ENCODE measurements at places on chromosomes 4 and X.
A peak's percentile ranks its signal among the peaks of the same experiment; 100 is the strongest.

DNA sequence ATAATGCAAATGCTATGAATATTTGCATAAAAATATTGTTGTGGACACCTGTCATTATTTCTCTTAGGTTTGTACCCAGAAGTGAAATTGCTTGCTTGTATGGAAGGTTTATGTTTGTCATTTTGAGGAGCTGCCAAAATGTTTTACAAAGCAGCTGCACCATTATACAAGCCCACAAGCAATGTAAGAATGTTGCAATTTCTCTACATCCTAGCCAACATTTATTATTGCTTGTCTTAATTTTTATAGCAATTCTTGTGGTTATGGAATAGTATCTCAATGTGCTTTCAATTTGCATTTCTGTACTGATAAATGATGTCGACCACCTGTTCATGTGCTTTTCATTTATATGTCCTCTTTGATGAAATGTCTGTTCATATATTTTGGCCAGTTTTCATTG lies 18.7 kb upstream of the RBMX start:
- H3K27me3 ChIP-seq = no peaks in the 10 kb centered on the region
- DNase-seq = no peak
- H3K36me3 ChIP-seq = no peaks in the 10 kb centered on the region
- H3K27ac ChIP-seq = no peak overlapping the region

- DNase-seq = no peak
- H3K4me3 ChIP-seq = no peak overlapping the region
Measured at GRCh38 chr4:93359586-93359985, 469.0 kb upstream of the ATOH1 start.

DNA sequence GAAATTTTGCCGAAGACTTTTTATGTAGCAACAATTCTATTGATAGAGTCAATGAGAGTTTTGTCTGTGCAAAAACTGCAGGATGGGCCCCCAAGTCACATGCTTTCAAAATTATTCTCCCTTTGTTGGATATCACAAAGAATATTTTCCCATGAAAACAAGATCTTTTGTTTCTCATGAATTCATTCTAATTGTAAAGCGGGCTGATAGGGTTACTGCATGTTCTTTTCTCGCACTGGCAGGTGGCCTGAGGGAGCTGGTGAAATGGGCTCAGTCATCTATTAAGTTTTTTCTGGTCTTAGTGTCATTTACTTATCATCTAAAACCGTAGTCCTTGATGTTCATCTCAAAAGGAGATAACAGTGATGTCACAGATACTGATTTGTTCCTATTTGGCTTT lies 44.2 kb downstream of the MID1IP1 start:
- no peak overlapping the region for H3K27ac ChIP-seq
- no peak overlapping the region for H3K4me3 ChIP-seq
- peaks cover 11% of the 10 kb centered on the region for H3K4me1 ChIP-seq
- no peaks in the 10 kb centered on the region for H3K27me3 ChIP-seq

DNA sequence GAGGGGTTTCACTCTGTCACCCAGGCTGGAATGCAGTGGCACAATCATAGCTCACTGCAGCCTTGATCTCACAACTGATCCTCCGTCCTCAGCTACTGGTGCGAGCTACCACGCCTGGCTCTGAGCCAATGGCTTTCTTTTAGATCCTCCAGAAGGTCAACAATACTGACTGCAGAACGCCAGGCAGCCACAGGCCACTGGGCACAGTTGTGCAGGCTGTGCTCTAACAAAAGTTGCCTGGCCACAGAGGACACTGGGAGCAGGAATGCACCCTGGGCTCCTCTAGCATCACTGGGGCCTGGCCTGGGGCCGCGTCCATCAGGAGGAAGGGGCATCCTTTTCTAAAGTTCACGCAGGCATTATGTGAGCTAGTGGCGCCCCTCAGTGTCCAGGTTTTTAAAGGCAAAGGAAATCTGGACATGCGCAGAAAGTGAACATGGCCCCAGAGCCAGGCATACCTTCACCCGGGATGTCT lies 14.9 kb upstream of the PORCN start:
- H3K4me1 ChIP-seq = no peaks in the 10 kb centered on the region
- peak; percentile 52 for DNase-seq
- no peaks in the 10 kb centered on the region for H3K36me3 ChIP-seq
- H3K27me3 ChIP-seq = no peaks in the 10 kb centered on the region
- H3K4me3 ChIP-seq = no peak overlapping the region

DNA sequence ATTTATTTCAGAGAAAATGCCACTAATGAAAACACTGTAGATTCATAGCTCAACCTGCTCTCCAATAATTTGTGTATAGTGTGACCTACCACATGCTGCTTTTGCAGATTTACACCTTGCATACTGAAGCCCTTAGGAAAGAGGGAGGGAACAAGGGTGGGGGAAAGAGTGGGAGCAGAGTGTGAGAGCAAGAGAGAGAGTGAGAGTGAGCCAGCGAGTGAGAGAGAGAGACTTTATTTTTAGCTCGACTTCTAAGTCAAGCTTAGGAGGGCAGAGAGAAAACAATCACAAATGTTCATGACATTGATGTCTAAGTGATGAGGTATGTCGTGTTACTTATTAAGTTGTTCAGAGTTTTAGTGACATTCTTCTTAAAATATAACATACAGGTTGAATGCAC lies 112.5 kb upstream of the HAND2 start:
- no peaks in the 10 kb centered on the region for H3K4me1 ChIP-seq
- H3K27ac ChIP-seq = no peak overlapping the region
- no peak for DNase-seq
- no peaks in the 10 kb centered on the region for H3K36me3 ChIP-seq

DNA sequence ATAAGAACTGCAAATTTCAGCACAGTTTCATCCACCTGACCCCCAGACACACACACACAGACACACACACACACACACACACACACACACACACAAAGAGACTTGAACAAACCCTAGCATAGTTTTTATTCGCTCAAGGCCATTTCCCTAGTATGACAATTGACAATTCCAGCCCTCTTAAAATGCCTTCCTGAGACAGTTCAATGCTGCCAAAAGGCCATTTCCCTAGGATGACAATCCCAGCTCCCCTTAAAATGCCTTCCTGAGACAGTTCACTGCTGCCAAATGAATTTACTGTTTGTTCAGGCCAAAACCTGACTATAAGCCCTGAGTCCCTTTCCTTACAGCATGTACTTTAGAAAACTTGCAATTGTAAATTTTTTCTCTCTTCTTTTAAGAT lies 259.5 kb upstream of the SLC7A11 start:
- H3K4me1 ChIP-seq = no peaks in the 10 kb centered on the region
- H3K4me3 ChIP-seq = no peak overlapping the region
- no peaks in the 10 kb centered on the region for H3K36me3 ChIP-seq
- no peak overlapping the region for H3K27ac ChIP-seq
- no peak for DNase-seq

- no peaks in the 10 kb centered on the region for H3K4me1 ChIP-seq
- H3K27ac ChIP-seq = no peak overlapping the region
- H3K4me3 ChIP-seq = no peak overlapping the region
- no peaks in the 10 kb centered on the region for H3K27me3 ChIP-seq
- DNase-seq = no peak
- peaks cover 7% of the 10 kb centered on the region for H3K36me3 ChIP-seq
Measured at GRCh38 chr4:109833756-109834155, 6.0 kb downstream of the RRH start.

Data from activated CD4-positive, alpha-beta T cell treated with anti-CD3 and anti-CD28 coated beads for 36 hours (primary cell).